T-helper 2 cell treated with Interferon-gamma antibody and Interleukin-4, amounts not matched to agents 5 μg/mL and 100 μg/mL, for 36 hours (primary cell): ENCODE measurements at places on chromosomes 1 and 21.

- DNase-seq: no peak
Measured at GRCh38 chr1:241130881-241131280, 226.1 kb downstream of the RGS7 start.

DNA sequence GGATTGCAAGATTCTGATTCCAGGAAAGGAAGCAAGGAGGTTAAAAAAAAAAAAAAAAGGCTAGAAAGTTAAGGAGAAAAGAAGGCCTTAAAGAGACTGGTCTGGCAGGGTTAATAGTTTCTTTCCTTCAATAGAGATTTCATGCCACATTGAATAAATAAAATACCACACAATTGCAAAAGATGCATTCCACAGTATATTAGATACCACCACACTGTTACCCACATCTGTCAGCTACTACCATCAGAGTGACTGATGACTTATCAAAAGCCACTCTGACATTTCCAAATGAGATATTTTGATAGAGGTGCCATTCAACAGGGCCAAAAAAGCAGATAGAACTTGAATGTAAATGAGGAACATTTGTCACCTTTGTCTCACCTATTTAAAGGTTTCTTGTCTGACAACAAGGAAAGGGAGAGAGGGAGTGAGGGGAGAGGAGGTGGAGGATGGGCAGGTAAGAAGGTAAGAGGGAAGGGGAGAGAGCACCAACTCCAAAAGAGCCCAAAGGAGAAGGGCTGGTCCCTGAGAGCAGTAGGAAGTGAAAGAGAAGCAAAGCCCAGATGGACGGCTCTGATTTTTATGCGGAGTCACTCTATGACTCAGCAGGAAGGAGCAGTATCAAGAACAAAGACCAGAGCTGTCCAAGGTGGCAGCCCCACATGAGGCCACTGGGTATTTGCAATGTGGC, 38.3 kb downstream of the LRRN2 start:
- no peak for DNase-seq

GRCh38 chr1:156461781-156462647, 38.6 kb downstream of the MEF2D start:
- DNase-seq: no peak

GRCh38 chr1:115929881-115930280, 46.4 kb upstream of the SLC22A15 start:
- no peak for DNase-seq

- DNase-seq: no peak
Measured at GRCh38 chr1:31897526-31898100, 40.6 kb downstream of the PTP4A2 start.

DNA sequence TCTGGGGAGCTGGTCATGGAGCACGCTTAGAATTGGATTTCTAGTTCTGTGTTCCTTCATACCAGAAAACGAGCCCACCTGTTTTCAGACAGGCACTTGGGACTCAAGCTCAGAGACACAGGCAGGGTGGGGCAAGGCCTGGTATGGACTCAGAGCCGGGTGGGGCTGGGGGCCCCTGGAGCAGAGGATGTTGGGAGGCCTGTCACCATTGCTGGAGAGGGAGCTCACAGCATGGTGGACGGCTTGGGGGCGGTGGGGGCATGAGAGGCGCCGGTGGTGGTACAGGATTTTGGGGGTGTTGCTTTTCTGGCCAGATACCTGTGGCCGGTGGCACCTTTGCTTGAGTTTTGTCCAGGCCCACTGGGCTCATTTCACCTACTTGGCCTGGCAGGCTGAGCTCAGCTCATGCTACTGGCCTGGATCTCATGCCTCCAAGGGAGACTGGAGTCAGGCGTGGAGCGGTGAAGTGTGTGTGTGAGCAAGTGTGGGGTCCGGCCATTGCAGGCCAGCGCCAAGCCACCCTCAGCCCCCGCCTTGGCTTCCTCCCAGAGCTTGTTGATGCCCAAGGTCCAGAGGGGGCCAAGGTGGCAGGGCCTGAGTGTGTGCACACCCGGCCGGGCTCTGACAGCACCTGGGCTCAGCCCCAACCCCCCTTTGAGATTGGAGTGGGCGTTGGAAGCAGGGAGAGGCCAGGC, 8.7 kb downstream of the SLX9 start:
- DNase-seq: no peak

DNA sequence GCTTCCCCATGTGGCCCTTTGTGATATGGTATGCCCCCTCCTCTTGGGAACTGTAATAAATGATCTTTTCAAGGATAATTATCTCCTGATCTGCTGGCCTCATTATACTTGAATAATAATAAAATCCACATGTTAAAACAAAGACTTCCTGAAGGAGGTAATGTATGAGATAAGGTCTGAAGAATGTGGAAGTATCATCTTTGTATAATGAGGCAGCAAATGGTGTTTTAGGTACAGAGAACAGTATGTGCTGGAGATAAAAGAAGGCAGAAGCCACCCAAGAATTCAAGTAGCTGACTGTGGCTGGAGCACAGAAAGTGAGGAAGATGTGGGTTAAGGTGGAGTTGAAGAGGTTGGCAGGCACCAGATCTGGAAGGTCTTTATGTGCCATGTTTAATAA, 12.8 kb upstream of the COG2 start:
- no peak for DNase-seq

DNA sequence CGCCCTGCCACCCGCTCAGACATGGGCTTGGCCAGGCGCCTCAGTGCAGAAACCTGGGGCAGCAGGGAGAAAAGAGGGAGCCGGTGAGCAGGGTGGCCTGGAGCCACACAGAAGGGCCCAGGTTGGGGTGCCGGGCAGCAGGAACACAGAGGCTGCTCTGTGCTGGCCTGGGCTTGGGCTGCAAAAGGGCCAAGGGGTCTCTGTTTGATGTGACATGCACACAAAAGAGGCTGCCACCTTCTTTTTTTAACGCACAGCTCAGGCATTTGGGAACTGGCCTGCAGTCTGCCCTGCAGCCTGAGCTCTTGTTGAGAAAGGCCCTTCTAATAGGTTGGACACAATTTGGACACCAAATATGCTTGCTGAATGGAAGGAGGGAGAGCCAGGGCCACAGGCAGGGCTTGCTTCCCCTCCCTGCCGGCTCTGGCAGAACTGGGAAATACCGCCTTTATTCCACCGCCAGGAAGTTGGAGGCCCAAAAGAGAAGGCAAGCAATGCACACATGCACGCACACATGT, 32.4 kb downstream of the KIF21B start:
- DNase-seq: no peak

- no peak for DNase-seq
Measured at GRCh38 chr1:240484804-240485443, 127.0 kb downstream of the GREM2 start.

- DNase-seq: no peak
Measured at GRCh38 chr1:121445679-121446078, 260.9 kb downstream of the SRGAP2C start.

- DNase-seq: no peak
Measured at GRCh38 chr1:30378003-30378596, 345.3 kb downstream of the MATN1 start.

DNA sequence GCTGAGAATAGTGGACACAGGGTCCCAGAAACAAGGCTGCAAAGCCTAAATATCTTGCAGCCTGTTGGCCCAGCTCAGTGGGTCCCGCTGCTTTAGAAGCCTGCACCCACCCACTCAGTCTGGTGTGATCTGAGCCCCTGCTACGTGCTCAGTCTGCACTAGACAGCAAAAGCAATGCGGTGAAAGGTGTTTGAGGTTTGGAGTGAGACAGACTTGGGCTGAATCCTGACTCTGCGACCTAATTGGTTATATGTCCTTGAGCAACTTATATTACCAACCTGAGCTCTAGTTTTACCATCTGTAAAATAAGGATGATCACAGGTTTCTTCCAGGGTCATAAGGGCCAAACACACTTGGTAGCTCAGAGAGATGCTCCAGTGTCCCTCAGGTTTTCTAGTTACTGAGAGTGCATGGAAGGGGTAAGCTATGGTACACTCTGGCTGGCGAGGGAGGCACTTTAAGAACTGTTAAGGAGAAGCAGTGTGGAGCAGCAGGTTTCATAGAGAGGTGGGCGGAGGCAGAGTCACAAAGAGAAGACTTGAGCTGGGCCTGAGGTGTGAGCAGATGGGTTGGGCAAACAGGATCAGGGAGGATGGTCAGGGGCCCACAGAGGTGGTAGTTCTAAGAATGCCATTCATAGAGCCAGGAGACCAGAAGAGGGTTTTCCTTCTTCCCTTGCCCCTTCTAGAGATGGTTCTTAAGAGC, 10.1 kb downstream of the TMEM200B start:
- DNase-seq: no peak

GRCh38 chr1:91645031-91645430, 144.4 kb downstream of the CDC7 start:
- no peak for DNase-seq

GRCh38 chr1:4267381-4268261, 367.5 kb upstream of the C1orf174 start:
- no peak for DNase-seq
